ENCODE measurements at places on chromosomes 13 and 19.

DNA sequence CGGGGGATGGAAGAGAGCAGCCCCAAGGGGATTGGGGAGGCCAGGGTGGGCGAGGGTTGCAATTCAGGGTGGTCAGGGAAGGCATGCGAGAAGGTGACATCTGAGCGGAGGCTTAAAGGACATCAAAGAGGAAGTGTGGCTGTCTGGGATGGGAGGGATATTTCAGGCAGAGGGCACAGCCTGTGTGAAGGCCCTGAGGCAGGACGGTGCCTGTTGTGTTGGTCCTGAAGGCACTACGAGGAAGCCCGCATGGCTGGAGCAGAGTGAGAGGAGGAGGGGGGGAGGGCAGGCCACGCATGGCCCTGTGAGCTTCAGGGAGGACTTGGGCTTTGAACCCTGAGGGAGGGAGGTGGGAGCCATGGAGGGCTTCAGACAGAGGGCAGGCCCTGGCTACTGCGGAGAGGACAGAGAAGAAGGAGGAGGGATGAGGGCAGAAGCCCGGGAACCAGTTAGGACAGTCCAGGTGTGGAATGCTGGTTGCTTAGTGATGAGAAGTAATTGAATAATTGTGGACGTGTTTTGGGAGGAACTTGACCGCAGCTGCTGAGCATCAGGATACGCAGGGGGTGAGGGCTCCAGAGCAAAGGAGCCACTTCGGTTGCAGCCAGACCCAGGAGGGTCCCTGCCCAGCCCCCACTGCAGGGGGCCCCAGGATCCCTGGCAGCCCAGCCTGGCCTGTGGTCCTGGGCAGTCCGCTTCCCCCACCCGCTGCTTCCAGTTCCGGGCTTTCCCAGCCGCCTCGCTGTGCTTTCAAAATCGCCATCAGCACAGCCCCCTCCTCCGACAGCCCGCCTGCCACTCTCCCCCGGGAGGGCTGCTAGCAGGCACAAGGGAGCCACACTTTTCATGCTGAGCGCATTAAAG is 6.2 kb downstream of the TLE6 start:
- peak overlapping the region; percentile 46 for H3K4me3 ChIP-seq
- peak overlapping the region; percentile 88 for H3K27ac ChIP-seq
- peaks cover 23% of the 10 kb centered on the region for H3K4me1 ChIP-seq
- no peaks in the 10 kb centered on the region for H3K36me3 ChIP-seq
- no peaks in the 10 kb centered on the region for H3K27me3 ChIP-seq

DNA sequence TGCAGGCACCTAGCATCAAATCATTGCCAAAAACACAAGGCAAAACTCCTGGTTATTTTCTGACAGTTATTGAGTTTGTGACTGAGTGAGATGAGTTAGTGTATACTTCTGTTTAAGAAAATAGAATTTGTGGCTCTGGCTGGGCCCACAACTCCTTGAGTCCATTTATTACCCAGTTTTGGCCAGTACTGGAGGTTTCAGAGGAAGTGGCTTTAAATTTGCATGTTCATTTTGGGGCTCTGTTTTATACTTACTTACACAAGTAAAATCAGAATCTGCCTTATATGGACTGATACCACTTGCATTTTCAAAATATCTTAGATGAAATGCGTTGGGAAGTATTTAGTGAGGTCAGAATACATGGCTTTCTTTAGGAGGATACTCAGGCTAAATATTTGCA is 29.0 kb downstream of the TNFSF11 start:
- H3K27me3 ChIP-seq: no peaks in the 10 kb centered on the region
- no peaks in the 10 kb centered on the region for H3K36me3 ChIP-seq
- H3K4me3 ChIP-seq: no peak overlapping the region
- H3K4me1 ChIP-seq: no peaks in the 10 kb centered on the region
- DNase-seq: no peak
- no peak overlapping the region for H3K27ac ChIP-seq

- no peaks in the 10 kb centered on the region for H3K4me1 ChIP-seq
- H3K27me3 ChIP-seq: no peaks in the 10 kb centered on the region
- H3K36me3 ChIP-seq: no peaks in the 10 kb centered on the region
- DNase-seq: no peak
- no peak overlapping the region for H3K27ac ChIP-seq
These were observed 107.7 kb upstream of the HTR2A start for GRCh38 chr13:47004540-47004939.

DNA sequence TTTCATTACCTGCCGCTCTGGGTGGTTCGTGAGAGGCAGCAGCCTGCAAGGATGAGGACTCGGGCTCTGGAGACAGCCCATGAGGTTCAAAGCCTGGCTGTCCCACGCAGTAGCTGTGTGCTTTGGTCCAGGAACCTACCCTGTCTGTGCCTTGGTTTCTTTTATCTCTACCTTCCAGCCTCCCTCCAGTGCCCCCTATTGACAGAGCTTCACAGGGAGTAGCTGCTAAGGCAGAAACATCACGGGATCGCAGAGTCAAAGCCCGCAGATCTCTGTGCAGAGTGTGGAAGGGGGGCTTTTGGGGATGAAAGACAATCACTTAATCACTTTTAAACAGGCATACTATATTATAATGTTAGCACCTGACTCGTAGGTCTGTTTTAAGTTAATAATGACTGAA is 16.2 kb downstream of the ZNF71 start:
- no peak overlapping the region for H3K4me3 ChIP-seq
- H3K27ac ChIP-seq: no peak overlapping the region
- H3K27me3 ChIP-seq: no peaks in the 10 kb centered on the region
- DNase-seq: no peak
- H3K36me3 ChIP-seq: peaks cover 78% of the 10 kb centered on the region

DNA sequence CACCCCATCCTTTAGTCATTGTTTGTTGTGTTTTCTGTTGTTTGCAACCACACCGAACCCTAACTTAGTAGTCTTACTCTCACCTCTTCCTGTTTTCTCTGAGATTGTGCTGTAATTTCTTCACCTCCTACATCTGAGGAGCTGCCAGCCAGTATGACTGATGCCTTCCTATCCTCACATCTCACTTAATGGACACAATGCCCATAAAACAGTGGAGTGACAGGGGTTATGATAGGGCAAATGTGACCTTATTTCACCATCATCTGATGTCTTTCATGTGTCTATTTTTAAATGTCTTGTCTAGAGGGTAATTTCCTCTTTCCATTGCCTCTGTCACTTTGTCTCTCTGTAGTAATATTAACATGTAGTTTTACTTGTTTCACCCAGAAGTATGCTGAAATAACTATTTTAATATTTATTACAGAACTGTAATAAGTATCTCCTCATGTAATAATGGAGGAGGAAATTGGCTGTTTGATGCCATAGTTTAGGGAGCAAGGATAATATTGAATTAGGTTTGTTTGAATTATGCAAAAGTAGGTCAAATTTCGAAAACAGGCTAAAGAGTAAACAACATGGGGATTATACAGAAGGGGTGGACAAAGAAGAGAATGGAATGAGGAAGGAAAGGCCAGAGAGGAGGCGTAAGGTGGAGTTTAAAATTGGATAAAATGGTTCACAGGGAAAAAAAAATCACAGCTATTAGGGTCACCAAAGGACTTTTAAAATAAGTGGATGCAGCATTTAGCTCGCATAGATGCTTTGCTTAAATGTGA is 103.5 kb upstream of the SPRY2 start:
- no peaks in the 10 kb centered on the region for H3K36me3 ChIP-seq
- H3K27me3 ChIP-seq: no peaks in the 10 kb centered on the region
- no peaks in the 10 kb centered on the region for H3K4me1 ChIP-seq
- DNase-seq: no peak
- no peak overlapping the region for H3K4me3 ChIP-seq
- no peak overlapping the region for H3K27ac ChIP-seq

DNA sequence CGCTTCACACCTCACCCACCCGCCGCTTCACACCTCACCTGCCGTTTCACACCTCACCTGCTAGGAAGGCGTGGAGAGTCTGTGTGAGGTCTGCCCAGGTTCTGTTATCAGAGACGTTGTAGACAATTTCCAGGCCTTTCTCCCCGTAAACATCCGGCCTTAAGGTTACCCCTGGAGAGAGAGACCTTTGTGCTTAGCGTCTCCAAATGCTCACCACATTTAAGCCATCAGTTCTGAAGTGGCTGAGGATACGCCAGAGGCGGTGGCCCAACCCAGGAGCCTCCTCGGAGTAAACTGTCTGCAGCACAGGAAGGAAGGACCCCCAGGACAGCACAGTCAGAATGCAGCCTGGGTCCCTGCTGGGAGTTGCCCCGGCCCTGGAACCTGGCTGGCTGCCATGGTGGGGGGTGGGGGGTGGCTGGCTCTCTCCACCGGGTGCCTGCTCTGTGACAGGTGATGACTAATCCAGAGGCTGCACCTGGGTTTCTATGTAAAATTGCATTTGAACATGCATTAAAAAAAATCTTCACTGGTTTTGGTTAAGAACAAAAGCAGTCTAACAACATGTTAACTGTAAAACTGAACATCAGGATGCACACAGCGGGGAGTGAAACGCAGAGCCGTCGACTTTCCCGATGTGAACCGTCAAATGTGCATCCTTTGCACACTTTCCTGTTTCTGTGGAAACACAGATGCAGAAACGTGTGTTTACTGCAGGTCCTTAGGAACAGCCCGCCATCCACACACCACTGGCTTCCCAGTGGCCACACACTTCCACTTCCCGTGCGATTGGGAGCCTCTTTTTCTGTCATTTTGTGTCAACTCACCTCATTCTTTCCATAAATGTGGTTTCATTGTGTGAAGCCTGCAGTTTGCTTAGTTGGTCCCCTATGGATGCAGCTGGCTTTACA is 4.5 kb downstream of the ATP4B start:
- no peaks in the 10 kb centered on the region for H3K27me3 ChIP-seq
- DNase-seq: peak; percentile 48
- H3K4me1 ChIP-seq: no peaks in the 10 kb centered on the region

DNA sequence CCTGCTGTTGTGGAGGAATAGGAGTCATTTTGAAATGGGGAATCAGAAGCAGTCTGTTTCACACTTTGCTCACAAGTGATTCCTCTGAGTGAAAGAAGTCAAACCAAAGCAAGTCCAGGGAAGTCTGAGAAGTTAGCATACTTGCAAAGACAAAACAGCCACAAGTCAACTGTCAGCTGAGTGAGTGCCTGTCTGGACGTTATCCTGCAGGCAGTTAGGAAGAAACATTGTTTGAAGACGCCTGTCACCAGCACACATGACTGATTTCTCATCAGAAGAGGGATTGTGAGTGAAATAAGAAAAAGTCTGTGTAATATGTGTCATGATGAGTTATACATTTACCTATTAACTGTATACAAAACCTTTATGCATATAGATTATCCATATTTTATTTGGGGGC is 153.5 kb downstream of the KCNRG start:
- DNase-seq: no peak
- H3K27ac ChIP-seq: no peak overlapping the region
- H3K4me3 ChIP-seq: no peak overlapping the region
- no peaks in the 10 kb centered on the region for H3K36me3 ChIP-seq
- no peaks in the 10 kb centered on the region for H3K4me1 ChIP-seq

- peak overlapping the region; percentile 98 for H3K4me3 ChIP-seq
- peak overlapping the region; percentile 58 for H3K27ac ChIP-seq
- peaks cover 3% of the 10 kb centered on the region for H3K36me3 ChIP-seq
- H3K27me3 ChIP-seq: no peaks in the 10 kb centered on the region
- peaks cover 5% of the 10 kb centered on the region for H3K4me1 ChIP-seq
These were observed 513 bp downstream of the MIER2 start for GRCh38 chr19:343941-344624.

DNA sequence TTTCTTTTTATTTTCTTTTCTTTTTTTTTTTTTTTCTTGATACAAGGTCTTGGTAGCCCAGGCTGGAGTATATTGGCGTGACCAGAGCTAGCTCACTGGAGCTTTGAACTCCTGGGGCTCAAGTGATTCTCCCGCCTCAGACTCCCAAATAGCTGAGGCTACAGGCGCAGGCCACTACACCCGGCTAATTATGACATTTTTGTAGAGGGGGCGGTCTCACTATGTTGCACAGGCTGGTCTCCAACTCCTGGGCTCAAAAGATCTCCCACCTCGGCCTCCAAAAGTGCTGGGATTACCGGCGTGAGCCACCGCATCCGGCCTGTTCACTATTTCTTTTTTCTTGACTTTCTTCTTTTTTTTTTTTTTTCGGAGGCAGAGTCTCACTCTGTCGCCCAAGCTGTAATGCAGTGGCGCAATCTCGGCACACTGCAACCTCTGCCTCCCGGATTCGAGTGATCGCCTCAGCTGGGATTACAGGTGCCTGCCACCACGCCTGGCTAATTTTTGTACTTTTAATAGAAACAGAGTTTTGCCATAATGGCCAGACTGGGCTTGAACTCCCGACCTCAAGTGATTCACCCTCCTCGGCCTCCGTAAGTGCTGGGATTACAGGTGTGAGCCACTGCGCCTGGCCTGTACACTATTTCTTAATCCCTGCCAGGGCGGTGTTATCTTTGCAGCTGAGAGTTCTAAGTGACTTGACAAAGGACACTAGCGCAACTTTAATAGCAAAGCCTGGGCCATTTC is 37.1 kb upstream of the LSM14A start:
- peak overlapping the region; percentile 95 for H3K27ac ChIP-seq
- H3K36me3 ChIP-seq: no peaks in the 10 kb centered on the region
- no peak for DNase-seq
- peaks cover 4% of the 10 kb centered on the region for H3K4me1 ChIP-seq
- peak overlapping the region; percentile 77 for H3K4me3 ChIP-seq
- H3K27me3 ChIP-seq: no peaks in the 10 kb centered on the region

DNA sequence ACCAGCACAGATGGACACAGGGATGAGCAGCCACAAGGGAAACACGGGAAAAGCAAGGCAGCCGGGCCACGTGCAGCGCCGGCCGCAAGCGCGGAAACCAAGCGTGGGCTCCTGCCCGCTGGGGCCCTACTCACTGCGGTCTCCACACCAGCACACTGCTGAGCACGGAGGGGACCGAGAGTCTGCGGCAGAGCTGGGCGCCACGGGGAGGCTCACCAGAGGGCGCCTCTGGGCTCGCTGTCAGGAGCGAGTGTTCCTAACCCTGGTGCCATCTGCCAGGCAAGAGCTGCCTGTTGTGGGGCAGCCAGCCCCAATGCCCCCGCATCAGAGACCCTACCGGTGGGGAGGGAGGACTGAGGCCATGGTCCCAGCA is 26.5 kb downstream of the MPND start:
- H3K4me1 ChIP-seq: peaks cover 31% of the 10 kb centered on the region
- peaks cover 13% of the 10 kb centered on the region for H3K36me3 ChIP-seq
- no peak for DNase-seq
- peak overlapping the region; percentile 16 for H3K27ac ChIP-seq
- H3K27me3 ChIP-seq: no peaks in the 10 kb centered on the region

GRCh38 chr19:13681509-13681908 is 82.8 kb upstream of the MRI1 start:
- H3K36me3 ChIP-seq: no peaks in the 10 kb centered on the region
- H3K27ac ChIP-seq: no peak overlapping the region
- H3K4me3 ChIP-seq: no peak overlapping the region
- no peaks in the 10 kb centered on the region for H3K4me1 ChIP-seq
- no peak for DNase-seq

DNA sequence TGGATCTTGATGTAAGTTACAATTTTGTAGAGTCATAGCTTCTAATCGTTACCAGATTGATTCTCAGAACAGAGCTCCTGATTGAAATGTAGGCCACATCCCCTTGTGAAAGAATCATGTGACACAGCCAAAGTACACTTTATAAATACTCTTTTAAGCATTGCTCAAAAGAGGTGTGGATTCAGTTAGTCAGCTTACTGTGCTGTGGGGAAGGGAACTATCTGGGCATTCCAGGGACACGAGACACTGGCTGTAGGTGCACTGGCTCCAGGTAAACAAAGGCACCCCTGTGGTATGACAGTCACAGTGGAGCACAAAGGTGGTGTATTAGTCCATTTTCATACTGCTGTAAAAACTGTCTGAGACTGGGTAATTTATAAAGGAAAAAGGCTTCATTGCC is 222.8 kb downstream of the LIG4 start:
- H3K4me1 ChIP-seq: no peaks in the 10 kb centered on the region
- H3K4me3 ChIP-seq: no peak overlapping the region
- H3K27me3 ChIP-seq: no peaks in the 10 kb centered on the region
- no peak overlapping the region for H3K27ac ChIP-seq

- H3K4me1 ChIP-seq: no peaks in the 10 kb centered on the region
- H3K4me3 ChIP-seq: no peak overlapping the region
- H3K27me3 ChIP-seq: no peaks in the 10 kb centered on the region
- no peak for DNase-seq
- no peak overlapping the region for H3K27ac ChIP-seq
These were observed 67.8 kb downstream of the MAP4K1 start for GRCh38 chr19:38549942-38550341.

Measured in ascending aorta (tissue), 2 donors.